ENCODE measurements at places on chromosomes 2 and 18.

DNA sequence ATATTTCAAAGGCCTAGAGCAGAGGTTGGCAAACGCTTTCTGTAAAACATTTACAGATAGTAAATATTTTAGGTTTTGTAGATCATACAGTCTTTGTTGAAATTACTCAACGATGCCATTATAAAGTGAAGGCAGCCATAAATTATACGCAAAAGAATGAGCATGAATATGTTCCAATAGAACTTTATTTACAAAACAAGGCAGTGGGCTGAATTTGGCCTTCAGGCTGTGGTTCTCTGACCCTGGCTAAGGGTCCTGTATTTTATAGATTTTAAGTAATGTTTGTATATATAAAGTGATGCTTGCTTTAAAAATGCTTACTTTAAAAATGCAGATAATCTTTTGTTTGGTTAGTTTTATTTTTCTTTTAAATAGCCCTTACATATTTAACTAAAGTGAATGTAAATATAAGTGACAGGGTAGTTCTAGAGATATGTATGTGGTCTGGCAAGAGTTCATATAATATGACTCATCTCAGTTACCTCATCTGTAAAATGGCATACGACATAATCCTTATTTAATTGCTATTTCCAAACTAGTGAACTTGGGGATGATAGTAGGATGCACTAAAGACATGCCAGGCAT is 51.7 kb upstream of the ATP5MC3 start:
- no peak for DNase-seq

DNA sequence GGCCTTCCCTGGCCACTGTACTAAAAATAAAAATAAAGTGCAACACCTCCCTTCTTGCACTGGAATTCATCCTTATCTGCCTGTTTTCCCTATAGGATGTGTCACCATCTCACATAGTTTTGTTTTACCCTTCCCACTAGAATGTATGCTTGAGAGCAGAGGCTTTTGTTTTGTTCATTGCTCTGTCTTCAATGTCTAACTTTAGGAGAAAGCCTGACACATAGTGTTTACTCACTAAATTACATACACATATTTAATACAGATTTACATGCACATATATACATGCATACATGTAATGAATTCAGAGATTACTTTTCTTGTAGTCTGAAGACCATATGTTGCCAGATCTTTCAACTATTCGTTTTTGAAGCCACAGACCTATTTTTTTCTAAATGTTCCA is 23.0 kb downstream of the CD302 start:
- DNase-seq = no peak

- DNase-seq = no peak
Observed at GRCh38 chr2:146847846-146848245, 997.0 kb upstream of the ACVR2A start.

GRCh38 chr18:45621061-45621511 is 5.8 kb downstream of the SLC14A2 start:
- peak; percentile 26 for DNase-seq

- DNase-seq = peak; percentile 51
Observed at GRCh38 chr2:10042301-10043161, 819 bp upstream of the KLF11 start.

- DNase-seq = no peak
Observed at GRCh38 chr2:26442301-26442700, 35.6 kb downstream of the OTOF start.

GRCh38 chr2:138689705-138690104 is 90.5 kb downstream of the NXPH2 start:
- DNase-seq = no peak

DNA sequence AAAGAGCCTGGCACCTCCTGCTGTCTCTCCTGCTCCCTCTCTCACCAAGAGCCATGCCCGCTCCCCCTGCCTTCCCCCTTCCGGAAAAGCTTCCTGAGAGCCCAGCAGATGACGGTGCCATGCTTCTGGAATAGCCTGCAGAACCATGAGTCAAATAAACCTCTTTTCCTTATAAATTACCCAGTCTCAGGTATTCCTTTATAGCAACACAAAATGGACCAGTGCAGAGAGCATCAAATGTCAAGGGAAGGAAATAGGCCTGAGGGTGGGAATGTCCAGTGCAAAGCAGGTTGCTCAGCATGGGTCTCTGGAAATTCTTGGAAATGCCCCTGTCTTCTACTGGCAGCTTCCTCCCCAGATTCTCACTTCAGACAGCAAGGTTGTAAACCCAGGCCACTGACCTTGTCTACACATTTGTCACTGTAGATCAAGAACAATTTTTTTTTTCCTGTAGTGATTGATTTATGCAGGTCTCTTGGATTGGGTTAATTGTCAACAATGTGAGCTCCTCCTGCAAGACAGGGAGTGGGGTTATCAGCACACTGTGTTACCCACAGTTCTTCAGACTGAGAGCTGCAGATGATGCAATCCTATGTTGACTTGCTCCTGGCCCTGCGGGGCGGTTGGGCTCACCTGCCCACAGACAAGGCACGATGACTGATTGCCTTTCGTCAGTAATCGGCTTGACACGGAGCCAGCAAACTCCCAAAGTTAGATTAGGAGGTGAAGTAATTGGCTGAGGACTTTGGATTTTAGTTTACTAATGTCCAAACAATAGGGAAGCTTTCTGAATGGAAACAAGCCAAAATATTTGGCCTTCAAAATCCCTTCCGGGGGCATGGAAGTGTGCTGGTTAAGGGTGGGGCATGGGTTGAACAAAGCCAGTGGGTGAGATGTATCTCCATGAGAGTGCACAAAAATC is 5.4 kb upstream of the BOD1L2 start:
- DNase-seq = no peak

DNA sequence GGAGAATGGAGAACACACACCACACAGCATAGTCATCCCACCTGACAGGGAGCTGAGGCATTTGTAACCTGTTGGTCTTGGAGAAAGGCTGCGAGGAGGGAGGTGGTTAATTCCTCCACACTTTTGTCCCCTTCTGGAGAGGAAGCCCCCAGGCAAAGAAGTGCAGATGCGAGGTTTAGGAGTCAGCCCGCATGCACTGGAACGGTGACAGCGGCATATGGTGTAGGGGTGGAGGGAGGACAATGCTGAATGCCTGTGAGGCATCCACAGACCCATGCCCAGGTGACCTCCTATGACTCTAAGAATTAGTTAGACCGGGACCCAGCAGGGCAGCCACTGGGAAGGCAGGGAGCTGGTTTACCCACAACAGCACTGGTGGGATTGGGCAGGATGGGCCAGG is 12.2 kb downstream of the SPATA3 start:
- DNase-seq = no peak

GRCh38 chr2:94758546-94758945 is 112.7 kb upstream of the TEKT4 start:
- no peak for DNase-seq

DNA sequence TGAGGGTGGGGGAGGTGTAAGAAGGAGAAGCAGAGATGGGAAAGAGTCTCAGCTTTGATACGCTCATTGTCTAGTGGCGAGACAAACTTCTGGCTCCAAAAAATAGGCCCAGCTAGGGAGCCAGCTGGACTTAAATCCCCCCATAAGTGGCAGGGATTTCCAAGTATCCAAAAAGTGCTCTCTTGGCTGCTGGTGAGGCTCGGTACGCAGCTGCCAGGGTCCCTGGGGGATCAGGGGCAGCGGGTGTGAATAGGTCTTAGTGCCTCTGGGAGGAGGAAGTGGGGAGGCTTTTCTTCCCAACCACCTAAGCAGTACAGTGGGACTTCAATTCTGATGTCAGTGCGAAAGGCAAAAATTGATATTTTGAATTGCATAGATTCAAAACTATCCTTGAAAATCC is 73.5 kb downstream of the ALK start:
- peak; percentile 2 for DNase-seq

DNA sequence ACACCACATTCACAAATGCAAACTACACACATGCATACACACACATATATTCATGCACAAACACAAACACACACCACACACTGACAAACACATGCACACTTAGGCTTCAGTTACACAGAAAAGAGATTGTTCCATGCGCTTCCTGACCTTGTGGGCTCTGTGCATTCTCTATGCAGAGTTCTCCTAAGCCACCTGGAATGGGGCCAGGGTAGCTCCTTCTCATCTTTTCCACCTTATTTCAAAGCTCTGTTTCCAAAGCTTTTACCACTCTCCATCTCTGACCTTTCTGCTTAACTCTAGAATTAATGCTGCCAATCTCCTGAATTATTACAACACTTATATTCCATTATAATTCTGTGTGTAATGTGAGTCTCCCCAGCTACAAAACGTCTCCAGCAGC is 522.3 kb upstream of the MYT1L start:
- no peak for DNase-seq

- peak; percentile 61 for DNase-seq
Observed at GRCh38 chr18:8706791-8707555, 1.6 kb downstream of the MTCL1 start.

- no peak for DNase-seq
Observed at GRCh38 chr18:40849886-40850285, 1105.1 kb upstream of the PIK3C3 start.

GRCh38 chr2:83817511-83817910 is 641.6 kb downstream of the SUCLG1 start:
- DNase-seq = no peak

DNA sequence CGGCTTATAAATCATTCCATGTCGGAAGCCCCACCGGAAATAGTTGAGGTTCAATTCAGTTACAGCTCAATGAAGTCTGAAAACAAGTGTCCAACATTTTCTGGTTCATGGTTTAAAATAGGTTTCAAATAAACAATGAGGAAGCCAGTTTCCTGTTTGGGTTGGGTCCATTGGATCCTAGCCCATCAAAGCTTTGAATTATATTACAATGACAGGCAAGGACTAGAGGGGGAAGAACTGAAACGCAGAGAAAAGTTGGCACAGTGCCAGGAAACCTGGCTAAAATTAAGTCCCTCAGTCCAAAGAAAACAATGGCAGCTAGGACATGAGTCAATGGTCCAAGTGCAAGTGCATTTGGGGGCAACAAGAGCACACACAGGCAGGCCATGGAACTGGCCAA is 32.0 kb downstream of the SLC14A1 start:
- peak; percentile 39 for DNase-seq

DNA sequence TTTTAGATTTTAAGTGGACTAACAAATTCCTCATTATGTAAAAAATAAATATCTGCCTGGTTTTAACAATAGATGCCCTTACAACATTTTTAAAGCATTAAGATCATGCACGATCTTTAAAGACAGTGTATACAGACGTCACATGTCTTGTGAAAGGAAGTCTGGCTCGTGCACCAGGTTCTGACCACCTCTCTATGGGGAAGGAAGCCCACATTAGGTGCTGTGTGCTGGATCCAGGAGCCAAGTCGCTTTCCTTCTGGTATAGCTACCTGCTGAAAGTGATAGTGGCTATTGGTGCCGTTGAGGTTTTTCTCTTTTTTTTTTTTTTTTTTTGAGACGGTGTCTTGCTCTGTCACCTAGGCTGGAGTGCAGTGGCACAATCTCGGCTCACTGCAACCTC is 116.5 kb downstream of the NCK2 start:
- DNase-seq = no peak

GRCh38 chr2:159155320-159155719 is 131.2 kb downstream of the WDSUB1 start:
- DNase-seq = no peak

GRCh38 chr2:164952057-164952702 is 3.1 kb downstream of the SLC38A11 start:
- DNase-seq = no peak

- no peak for DNase-seq
Observed at GRCh38 chr2:74511104-74511989, 2.9 kb upstream of the TLX2 start.

GRCh38 chr2:34534761-34535160 is 935.7 kb upstream of the FAM98A start:
- DNase-seq = no peak

- peak; percentile 27 for DNase-seq
Observed at GRCh38 chr2:216109962-216110614, 940 bp downstream of the XRCC5 start.

DNA sequence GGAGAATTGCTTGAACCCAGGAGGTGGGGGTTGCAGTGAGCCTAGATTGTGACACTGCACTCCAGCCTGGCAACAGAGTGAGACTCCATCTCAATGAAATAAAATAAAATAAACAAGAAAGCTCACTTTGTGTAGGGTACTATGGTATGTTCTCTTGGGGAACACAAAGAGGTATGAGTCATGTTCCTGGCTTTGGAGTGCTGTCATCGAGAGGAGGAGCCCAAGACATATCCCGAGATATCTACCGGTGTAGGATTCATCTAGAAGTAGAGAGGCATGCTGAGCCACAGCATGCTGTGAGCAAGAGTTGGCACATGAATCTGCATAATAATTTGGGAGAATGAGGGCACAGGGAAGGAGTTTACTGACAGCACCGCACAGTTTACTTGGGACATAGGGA is 244.9 kb upstream of the EPHA4 start:
- DNase-seq = no peak

DNA sequence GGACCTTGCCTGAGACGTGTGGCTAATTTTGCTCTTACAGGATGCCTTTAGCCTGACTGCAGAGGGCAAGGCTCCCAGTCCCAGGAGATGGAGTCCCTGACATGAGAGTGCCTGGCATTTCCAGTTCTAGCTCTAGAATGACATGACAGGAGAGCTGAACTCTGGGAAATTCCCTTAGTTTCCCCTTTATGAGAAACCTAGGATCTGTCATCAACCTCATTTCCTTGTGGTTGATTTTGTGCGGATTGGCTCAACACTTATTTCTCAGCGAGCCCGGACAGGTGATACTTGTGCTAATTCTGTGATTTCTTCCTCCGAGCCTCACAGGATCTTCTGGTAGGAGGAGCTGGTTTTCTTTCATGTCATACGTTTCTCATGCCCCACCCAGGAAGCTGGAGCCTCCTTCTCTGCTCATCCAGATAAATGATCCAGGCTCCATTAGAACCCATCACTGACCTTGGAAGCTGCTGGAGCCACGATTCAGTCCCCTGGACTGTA is at the start of gene IL36G:
Gene IL36G, plus strand, starts transcription at position 448 of the 498 bp plus-strand sequence. CDS start 633 bp downstream, outside the sequence.
- DNase-seq = no peak

DNA sequence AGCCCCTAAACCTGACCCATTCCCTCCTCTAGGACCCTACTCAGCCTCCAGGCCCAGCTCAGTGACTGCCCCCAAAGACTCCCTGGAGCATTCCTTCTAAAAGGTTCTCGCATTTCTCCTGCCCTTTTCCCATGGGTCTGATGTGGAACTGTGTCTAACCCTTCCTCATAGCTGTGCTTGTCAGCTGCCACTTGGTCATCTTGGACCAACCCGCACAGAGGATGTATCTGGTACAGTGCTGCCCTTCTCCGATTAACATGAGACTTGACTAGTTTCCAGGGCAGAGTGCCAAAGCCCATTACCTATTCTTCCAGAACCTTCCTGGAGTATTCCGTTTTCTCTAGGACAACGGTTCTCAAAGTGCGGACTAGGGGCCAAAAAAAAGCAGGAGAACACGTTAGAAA is 518 bp upstream of the NFU1 start:
- no peak for DNase-seq

DNA sequence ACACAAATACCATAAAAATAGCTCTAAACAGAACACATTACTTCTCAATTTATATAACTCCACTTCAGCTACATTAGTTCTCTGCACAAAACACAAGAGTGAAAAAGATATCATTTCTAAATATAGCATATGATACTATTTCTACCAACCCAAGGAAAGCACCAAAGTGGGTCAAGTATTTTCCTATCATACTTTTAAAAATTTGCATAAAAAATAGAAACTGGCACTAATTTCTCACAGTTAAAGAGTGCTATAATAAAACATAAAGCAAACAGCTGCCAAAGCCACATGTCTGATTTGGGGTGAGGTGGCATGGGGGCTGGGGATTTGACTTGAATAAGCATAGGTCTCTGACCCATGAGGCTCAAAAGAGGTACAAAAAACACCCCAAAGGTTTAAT is 61.5 kb downstream of the BARD1 start:
- no peak for DNase-seq

GRCh38 chr2:128475427-128476211 is 157.0 kb upstream of the HS6ST1 start:
- no peak for DNase-seq

Measured in muscle of back (tissue), 13 donors.